Muscle of back (tissue), 13 donors: ENCODE measurements at places on chromosomes 12 and 14. TPM values are rescaled to one million over a fixed set of nuclear protein-coding genes. Genes with fewer than 3 reads are reported as not detected.

DNA sequence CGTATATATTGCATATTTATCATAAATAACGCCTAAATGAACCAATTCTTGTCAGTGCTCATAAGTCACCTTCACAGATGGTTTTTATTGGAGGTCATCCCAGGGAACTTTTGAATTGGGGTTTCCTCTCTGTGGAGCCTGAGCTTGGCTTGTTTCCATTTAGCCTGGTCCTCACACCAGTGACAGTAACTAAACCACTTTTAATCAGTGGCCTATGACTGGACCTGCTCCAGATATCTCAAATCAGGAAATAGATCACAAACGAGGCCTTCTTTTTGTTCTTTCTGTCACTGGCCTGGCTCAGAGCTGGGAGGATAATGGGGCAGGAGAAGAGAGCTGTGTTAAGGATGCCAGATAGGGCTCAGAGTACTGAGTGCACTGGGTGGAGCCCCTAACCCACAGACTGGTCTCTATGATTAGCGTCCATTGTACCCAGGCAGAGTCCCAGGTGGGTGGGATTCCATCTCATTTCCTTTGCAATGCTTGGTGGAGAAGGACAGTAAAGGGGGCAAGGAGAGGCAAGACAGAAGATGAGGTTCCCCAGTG lies 92.4 kb downstream of the NUAK1 start:
- DNase-seq: no peak

DNA sequence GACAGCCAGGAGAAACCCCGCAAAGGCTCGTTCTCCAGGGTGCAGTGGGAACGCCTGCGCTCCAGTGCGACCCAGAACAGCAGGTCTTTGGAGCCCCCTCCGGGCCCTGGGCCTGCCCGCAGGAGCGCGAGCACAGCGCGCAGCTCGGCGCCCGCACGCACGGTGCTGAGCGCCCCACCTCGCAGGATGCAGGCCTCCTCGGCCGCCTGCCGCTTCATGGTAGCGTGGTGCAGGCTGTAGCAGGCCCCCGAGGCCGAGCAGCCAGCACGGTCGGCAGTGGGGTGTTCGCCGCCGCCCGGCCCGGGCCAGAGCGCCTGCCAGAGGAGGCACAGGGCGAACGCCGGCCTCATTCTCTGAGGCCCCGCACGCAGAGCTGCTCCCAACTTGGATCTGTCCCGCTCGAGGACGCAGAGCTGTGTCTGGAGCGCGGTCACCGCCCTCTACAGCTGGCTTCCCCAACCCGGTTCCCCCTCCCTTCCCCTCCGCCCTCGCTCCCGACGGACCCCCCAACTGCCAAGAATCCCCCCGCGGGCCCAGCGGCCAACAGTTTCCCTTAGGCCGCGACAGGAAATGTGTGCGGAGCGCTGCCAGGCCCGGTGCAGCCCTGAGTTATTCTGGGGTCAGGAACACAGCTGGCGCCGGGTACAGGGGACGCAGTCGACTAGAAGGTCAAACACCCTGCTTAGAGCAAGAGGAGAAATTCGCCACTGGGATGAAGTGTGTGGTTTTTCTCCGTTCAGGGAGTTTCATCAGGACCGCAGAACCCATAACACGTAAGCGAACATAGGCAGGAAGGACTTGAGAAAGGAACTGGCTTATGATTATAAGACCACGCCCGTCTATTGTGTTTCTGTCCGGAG lies at the start of gene CLEC14A:
TSS of gene CLEC14A (minus strand) at position 421 of the 860 bp plus-strand sequence. CDS start at position 350, 71 bp downstream.
- DNase-seq: peak; percentile 66

The RASSF9 gene
- 4.9 TPM for polyA plus RNA-seq

The MFAP5 gene
- 169 TPM for polyA plus RNA-seq

DNA sequence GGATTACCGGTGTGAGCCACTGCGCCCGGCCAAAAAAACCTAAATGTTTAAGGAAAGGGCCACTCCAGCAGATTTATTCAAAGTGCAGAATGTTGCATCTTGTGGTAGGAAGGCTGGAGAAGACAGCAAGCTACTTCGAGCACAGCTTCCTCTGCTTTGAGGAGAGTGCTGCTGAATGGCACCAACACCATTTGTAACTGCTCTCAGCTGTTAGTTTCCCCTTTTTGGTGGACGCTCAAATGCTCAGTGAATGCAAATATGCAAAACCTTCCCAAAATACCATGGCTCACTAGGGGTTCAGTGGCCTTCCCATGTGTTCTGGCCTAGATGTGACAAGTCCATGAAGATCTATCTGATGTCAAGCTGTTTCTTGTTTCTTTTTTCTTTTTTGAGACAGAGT lies 2.9 kb upstream of the TDRD9 start:
- no peak for DNase-seq

DNA sequence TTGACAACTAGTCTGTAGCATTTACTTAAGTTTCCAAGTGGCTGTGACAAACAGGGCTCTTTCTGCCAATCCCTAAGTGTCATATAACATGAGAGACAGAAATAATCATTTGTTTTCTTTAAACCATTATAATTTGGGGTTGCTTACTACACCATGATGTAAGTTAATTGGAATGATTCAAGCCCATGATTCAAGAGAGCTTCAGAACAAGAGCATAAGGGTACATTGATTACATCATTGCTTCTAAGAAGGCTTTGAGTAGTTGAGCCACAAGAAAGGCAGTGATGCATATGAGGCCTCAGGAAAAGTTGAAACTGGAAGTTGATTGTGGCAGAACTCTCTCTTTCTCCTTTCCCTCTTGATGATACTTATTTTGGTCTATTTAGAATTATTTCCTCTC lies 444.0 kb downstream of the CCER1 start:
- DNase-seq: no peak

- DNase-seq: peak; percentile 79
Measured at GRCh38 chr12:113048716-113049127, 7.8 kb upstream of the DTX1 start.

DNA sequence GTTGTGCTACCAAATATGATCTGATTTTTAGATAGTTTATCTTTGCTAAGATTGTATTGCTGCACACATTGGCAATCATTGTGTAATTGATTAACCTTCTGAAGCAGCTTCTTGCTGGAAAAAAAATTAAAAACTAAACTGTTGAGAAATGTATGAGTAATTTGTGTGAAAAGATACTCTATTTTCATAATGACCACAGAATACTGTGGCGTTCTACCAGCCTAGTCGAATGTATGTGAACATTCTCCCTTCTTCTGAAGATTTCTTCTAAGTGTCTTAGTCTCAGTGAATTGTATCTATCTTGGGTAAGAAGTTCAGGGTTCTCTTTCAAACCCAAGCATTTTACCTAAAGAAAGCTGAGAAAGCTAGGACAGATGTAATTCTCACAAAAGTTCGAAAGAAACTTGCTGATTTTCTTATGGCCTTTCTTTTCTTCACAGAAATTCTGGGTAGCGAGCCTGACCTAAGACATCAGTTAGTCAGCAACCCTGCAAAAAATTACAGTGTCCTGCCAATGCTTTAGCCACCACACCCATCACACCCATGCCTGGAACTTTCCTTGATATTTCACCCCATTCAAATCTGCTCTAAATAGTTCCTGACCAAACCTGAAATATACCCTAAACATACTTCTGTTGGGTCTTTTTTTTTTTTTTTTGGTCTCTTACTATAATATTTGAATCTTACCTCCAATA lies 27.1 kb upstream of the C12orf71 start:
- no peak for DNase-seq

DNA sequence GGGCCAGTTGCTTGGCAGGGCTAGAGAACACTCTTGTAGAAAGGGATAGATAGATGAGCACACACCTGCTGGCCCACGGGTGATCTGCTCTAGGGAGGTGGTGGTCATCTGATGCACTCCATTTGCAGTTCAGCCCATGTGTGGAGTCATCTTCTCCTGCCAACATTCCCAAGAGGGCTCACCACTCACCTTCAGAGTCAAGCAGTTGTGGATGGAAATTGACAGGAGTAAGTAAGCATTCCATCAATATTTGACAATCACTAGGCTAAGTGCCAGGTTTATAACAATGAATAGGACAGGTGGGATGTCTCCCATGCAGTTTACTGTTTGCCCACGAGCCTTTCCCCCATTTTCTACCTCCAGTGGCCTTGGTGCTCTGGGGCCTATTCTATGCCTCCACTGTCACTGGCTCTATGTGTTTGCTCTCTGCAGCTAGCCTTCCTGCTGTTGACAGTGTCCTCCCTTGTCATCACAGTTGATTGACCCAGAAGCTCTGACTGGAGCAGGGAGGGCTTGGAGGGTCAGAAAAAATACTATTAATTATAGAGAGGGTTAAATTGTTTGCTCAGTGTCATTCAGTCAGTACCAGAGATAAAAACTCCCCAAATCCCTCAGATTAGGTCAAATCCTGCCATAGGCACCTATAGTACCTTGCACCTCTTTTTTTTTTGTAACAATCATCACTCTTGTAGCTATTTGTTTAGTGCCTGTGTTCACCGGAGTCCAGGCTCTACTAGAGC lies 134.6 kb upstream of the PZP start:
- no peak for DNase-seq

- no peak for DNase-seq
Measured at GRCh38 chr12:11618046-11618445, 31.4 kb upstream of the ETV6 start.

DNA sequence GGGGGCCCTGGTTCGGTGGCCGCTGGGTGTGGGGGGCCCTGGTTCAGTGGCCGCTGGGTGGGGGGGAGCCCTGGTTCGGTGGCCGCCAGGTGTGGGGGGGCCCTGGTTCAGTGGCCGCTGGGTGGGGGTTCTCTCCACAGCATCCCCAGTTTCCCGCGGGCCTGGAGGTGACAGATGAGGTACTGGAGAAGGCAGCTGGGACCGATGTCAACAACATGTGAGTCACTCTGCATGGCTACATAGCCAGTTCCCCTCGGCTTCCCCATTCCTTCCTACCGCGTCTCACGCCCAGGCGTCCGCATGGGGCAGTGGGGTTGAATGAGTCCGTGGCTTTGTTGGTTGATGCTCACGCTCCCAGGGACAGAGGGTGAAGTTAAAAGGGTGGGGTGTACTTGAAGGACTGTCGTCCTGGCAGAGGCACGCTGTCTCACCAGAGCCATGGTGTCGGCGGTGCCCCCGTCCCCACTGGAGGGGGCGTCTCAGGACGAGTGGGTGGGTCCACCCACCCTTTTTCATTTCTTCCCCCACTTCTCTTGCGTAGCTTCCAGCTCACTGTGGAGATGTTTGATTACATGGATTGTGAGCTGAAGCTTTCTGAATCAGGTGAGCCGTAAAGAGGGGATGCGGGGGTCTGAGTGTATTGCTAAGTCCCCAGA lies 15.6 kb downstream of the HIP1R start:
- no peak for DNase-seq

DNA sequence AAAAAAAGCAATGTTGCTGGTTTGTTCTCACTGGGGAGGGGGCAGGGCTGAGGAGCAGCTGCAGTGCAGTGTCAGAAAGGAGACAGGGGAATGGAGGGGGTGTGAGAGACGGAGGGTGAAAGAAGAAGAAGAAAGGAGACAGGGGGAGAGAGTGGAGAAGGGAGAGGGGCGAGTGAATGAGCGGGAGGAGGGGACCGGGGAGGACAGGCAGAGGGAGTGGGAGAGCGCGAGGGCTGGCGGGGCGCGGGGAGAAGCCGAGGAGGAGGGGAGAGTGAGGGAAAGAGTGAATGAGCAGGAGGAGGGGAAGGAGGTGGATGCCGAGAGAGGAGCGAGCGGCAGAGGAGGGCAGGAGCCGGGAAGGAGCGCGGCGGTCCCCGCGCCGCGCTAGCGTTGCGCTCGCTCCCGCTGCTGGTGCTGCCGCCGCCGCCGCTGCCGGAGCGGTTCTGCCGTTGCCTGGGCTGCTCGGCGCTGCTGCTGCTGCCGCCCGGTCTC lies at the start of gene NOVA1:
TSS of gene NOVA1 (minus strand) at position 445 of the 492 bp plus-strand sequence. CDS start 597 bp downstream, outside the sequence.
- peak; percentile 92 for DNase-seq

DNA sequence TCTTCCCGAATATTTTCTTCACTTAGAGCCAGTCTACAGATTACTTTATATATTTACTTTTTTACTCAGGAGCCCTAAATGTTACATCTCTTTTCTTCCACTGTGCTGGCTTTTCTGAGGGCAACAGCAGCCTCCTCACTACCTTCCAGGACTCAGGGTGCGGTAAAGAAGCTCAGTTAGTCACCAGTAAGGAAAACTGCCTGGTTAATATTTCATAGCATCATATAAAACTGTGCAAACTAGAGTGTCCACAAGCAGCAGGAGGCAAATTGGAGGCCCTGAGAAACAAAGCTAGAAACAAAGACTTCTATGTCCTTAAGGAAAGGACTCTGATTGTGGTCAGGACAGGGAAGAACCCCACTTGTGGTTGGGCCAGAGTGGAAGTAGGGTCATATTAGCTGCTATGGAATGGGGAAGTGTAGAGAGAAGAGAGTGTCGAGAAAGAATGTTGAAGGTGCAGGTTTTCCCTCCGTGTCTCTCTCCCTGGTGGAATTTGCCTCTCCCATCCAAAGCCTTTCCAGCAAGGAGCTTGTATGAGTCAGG lies 220.1 kb downstream of the SLC15A4 start:
- no peak for DNase-seq

The GZMB gene
- polyA plus RNA-seq: 0.28 TPM

DNA sequence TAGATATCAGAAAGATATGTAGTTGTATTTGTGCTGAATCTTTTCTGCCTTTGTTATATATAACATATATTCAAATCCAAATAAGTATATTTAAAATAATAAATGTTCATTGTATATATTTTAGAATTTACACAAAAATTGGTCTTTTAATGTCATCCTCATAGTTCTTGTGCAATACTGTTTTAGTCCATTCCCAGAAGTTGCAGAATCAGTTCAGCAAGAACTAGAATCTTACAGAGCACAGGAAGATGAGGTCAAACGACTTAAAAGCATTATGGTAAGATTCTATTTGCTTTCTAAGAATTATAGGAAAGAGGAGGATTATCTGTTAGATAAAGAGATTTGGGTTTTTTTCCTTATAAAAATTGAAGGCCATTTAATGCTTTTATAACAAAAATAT lies 51.0 kb downstream of the SCFD1 start:
- no peak for DNase-seq

- DNase-seq: no peak
Measured at GRCh38 chr12:108566452-108566851, 4.1 kb downstream of the ISCU start.

DNA sequence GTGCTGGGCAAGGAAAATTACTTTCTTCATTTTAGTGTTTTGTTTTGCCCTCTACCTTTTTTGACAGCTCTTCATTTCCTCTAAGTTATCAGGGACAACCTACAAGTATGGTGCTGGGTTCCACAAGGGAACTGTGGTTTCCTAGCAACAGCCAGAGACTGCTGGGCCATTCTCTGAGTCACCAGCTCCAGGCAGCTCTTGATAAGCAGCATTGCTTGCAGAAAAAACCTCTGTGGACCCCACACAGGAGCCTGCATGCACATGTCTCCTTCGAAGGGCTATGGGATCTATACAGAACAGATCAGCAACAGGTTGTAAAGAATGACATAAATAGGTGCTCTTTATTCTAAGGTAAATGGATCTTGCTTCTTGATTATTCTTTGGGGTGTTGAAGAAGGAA lies 81.0 kb upstream of the CCDC196 start:
- no peak for DNase-seq

- no peak for DNase-seq
Measured at GRCh38 chr14:51561141-51561540, 90.6 kb upstream of the FRMD6 start.

- DNase-seq: peak; percentile 32
Measured at GRCh38 chr14:38496092-38496491, 240.2 kb upstream of the CLEC14A start.

The TTC7B gene
- 32.0 TPM for polyA plus RNA-seq
